ENCODE measurements at places on chromosomes 5 and 9.

- no peak for DNase-seq
These were observed 36.5 kb upstream of the ASTN2 start for GRCh38 chr9:117451311-117451710.

DNA sequence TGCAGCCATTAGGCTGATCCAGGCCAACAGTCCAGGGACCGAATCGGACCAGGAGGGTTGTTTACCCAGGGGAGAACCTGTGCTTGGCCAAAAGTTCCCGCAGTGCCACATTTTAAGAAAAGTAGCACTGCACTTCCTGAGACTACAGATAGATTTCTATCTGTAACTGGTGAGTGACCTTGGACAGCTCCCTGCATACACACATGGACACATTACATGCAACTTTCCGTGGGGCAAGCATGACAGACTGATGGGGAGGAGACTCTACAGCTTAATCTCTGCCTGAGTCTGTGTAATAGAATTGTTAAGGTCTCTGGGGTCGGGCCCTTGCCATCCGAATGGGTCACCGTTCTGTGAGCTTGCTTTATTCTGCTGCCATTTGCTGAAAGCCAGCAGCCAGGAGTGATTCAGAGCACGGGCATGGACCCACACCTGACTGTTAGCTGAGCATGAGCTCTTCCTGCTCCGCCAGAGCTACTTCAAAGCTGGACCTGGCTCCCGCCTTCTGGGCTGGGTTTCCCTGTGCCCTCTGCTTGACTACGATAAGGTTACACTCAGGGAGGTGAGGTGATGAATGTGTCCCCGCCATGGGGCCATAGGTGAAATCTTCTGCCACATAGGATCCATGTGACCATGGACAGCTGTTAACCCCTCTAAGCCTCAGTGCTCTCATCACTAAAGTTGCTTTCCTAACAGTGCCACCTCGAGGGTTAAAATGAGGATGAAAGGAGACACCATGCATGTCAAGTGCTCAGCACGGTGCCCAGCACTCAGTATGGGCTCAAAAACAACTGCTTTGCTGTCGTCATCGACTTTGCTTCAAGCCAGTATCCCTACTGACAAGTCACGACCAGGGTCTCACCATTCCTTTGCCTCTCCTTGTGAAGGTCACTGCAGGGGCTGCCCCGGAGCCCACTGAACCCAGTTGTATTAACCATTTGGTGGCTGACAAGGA is 200.0 kb downstream of the MELK start:
- DNase-seq = peak; percentile 36

DNA sequence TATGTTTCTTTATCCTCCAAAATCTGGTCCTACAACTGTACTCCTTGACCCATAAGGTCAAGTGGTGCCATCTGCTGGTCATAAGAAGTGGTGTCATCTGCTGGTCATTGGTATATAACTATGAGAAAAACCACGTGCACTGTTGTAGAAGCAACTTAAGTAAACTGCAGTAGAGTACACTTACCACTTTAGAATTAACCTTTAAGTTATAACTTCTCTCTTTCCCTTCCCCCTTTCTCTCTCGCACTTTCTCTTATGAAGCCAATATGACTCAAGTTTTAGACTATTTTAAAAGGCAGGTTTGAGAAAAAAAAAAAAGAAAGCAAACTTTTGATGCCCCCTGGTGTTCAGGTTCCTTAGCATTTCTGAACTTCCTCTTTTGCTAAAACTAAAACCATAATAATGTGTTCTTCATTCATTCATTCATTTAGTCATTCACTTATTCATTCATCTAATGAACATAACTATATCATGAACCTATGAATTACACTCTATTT is 12.8 kb upstream of the MTAP start:
- peak; percentile 95 for DNase-seq

DNA sequence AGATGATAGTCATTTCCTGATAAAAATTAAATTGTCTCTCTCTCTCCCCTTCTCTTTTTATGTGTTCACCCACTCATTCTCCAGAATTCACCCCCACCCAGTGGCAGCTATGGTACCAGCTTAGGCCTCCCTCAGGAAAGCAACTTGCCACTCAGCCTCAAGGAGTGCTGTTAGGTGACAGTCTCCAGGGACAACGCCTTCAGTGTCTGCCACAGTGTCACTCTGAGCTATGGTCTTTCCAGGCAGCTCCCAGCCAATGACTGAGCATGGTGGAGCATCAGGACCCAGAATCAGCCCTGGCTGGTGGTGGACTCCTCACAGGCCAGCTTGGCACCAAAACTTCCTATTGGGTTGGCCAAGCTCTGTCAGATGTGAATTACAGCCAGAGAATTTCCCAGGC is 140.9 kb upstream of the PIK3R1 start:
- no peak for DNase-seq

GRCh38 chr5:96431376-96432187 is 1.5 kb downstream of the PCSK1 start:
- peak; percentile 35 for DNase-seq

GRCh38 chr5:178483620-178484019 is 106.6 kb downstream of the COL23A1 start:
- DNase-seq = no peak

DNA sequence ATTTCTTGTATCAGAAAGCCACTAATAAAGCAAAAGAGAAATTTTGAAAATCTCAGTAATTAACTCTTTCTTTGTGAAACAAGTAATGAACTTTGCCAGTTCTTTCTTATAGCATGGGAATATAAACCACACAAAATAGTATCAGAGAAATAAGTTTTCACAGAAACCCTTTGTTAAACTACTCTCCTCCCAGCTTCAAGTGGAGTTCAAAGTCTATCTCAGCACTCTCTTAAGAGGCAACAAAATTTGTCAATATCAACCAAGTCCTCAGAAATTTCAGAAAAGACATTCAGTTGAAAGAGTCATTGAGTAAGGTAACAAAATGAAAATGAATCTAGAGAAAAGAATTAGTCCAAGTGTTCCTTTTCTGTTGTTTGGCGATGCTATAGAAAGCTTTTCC is 89.3 kb downstream of the NTRK2 start:
- no peak for DNase-seq

DNA sequence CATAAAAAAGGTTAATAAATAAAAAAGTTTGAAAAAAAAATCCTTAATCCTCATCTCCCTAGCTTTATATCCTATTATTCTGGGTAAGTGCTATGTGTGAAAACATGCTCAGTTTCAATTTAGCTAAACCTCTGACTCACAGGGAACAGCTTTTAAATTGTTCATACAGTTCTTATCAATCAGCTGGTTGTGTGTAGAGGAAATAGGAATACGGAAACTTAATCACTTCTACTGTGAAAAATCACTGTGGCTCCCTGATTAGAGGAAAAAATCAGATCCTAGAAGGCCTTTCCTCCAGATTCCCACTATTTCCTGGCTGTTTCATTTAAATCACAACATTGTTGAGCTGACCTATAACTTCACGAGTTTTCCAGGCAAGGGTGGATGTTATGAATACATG is 120.5 kb downstream of the MARCHF3 start:
- DNase-seq = no peak

GRCh38 chr9:19154135-19154612 is 26.9 kb upstream of the PLIN2 start:
- peak; percentile 96 for DNase-seq

DNA sequence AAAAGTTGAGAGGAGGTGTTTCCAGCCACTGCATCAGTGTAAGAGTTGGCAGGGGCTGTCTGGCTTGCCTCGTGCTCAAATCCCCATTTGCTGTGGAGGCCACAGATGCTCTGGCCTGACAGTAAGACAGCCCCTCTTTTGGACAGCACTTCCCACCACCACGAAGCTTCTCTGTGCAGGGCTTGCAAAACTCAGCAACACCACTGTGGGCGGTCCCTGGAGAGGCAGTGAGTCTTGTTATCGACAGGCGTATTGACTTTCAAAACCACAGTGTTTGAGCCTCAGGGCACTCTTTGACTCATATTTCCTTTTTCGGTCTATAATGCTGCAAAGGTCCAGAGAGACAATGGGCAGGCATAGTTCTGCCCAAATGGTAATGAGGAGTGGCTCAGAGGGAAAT is 539.5 kb downstream of the EBF1 start:
- no peak for DNase-seq

- no peak for DNase-seq
These were observed 101.3 kb downstream of the PHF2 start for GRCh38 chr9:93677641-93678136.

Data from IMR-90 (cell line).